ENCODE measurements at places on chromosomes 11 and 22. TPM values are rescaled to one million over a fixed set of nuclear protein-coding genes. Genes with fewer than 3 reads are reported as not detected.

GRCh38 chr11:108117746-108118371 is 3.5 kb upstream of the ACAT1 start:
- no peak for DNase-seq

The C11orf65 gene
- total RNA-seq = 3.6 TPM

DNA sequence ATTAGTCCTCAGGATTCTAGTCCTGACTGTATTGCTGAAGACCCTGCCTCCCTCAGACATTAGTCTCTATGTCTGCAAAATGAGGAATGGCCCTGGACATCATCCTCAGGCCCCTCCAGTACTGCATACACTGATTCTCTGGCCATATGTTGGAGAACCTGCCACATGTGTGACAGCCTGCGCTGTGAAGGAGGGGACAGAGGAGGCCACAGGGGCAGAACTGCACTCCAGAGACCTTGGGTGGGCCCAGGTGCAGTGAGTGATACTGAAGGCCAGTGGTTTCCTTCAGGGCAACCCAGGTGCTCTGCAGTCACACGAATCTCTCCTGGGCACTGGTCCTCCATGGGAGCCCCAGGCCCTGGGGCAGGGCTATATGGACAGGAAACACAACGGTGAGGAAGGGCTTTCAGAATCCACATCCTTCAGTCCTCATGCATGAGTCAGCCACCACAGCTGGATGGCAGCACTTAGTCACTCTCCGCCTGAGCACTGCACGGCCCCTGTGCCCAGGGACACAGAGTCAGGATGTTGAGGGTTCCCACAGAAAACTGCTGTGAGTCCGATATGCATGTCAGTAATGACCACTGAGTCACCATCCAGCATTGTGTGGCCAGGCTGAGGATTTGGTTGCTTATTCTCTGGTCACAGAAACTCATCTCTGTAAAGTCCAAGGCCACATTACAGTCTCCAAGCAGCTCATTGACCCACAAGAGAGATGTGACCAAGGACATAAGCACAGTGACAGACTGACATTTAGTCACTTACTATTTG is 39.7 kb downstream of the ME3 start:
- peak; percentile 79 for DNase-seq

The MYO18B gene
- 0.53 TPM for total RNA-seq

GRCh38 chr11:45772449-45772774 is 32.5 kb upstream of the SLC35C1 start:
- DNase-seq = no peak

DNA sequence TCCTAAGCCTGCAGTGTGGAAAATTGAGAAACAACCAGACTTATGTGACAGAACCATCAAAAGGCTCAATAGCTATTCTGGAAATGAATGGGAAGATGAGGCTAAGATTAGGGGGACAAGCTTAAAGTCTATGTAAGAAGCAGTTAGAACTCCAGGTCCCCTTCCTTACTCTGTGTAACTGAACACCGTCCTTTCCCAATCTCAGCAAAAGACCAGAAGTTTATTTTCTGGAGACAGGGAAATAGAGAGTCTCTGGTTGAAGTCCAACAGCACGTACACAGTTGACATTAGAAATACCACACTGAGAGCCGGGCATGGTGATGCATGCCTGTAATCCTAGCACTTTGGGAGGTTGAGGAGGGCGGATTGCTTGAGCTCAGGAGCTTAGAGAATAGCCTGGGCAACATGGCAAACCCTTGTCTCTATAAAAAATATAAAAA is 93.9 kb downstream of the CD44 start:
- DNase-seq = no peak

The INSC gene
- total RNA-seq = 0.64 TPM

DNA sequence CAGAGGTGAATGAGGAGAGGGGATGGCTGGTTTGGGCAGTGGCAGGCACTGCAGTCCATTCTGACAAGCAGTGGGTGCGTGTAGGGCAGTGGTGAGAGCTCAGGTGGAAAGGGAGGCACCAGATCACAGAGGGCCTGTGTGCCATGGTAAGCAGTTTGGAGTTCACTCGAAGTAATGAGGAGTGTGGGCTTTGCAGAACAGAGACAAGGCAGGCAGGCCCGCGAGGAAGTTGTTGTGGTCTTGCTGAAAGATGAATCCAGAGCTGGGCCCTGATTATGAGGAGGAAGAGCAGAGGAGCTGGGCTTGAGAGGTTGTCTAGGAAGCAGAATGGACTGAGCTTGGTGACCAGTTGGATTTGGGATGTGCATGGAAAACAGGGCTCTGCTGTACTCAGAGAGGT is 1.6 kb upstream of the DNAJB13 start:
- DNase-seq = no peak

The LDHAL6A gene
- total RNA-seq = not detected

- no peak for DNase-seq
Measured at GRCh38 chr11:6547177-6547576, 50.1 kb downstream of the DNHD1 start.

DNA sequence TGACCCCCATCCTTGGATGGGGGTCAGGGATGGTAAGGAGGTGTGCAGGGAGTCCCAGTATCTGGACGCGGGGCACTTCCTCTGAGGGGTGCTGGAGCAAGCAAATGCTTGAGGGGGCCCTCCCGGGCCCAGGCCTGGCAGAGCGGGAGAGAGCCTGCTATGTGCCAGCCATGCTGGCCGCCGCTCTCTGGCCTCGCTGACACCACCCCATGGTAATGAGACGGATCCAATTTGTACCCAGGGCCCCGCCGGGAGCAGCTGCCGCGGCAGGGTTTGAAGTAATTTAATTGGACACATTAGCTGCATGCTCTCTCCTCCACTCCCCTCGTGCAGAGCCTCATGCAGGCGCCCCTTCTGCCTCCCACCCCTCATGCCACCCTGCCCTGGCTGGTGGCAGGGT is 6.3 kb downstream of the SYT7 start:
- no peak for DNase-seq

DNA sequence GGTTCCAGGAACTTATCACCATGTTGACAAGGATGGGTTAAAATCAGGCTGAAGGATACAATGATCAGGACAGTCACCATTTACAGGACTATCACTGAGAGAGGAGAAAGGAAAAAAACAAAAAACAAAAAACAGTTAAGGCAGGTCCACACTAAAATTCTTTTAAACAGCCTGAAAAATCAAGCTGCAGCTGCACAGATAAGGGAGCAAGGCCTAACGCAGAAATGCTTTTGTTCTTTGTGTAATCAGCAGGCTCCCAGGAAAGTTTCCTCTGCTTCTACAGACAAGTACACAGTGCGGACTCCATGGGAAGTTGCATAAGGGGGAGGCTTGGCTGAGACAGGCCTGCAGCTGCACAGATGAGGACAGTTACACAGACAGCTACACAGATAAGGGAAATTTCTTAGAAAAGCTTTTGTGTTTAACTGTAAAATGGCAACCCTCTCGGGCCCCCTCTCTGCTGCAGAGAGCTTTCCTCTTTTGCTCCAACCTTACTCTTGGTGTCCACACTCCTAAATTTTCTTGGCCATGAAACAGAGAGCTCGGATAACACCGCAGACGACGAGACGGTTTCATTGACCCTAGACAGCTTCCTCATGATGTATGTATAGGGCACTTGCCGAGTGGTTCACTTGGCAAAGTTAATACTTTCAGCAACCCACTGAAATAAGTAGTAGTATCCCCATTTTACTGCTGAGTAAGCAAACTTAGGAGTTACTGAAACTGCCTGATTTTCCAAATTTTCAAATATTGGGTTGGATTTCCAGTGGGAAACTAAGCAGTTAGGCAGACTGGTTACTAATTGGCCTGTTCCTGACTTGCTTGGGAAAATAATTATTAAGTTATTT is 45.5 kb downstream of the PIWIL3 start:
- DNase-seq = no peak

- DNase-seq = no peak
Measured at GRCh38 chr11:45007011-45007410, 56.3 kb upstream of the TP53I11 start.

DNA sequence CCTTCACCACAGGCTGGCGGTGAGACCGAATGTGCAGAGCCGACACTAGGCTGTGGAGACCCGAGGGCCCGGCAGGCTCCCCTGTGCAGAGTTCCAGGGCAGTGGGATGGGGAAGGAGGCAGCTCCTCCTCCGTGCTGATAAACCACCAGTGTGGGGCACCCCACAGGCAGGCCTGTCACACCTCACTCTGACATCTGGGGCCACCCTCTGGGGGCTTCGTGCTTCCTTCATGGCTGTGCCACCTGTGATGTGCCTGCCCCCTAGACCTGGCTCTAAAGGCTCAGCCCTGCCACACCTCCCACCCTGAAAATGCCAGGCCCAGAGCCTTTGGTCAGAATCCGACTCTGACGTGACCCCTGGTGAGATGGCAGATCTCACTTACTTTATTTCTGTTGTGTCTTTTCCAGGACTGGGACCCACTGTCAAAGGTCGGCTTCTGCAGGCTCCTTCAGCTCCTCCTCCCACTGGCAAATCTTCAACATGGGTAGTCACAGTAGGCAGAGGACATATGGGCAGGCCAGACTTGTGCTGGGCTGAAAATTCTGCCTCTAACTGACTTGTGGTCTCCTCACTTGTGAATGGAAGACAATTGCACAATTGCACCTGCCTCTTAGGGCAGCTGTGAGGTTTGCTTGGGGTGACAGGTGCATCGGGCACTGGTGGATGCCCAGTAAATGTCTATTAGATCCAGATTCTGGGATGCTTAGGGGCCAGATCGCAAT is 46.2 kb upstream of the TSKU start:
- DNase-seq = no peak

The CALCA gene
- total RNA-seq = not detected

The OR8D1 gene
- total RNA-seq = not detected

The OR51E2 gene
- total RNA-seq = not detected

- DNase-seq = no peak
Measured at GRCh38 chr22:50602338-50602700, 1.7 kb downstream of the MAPK8IP2 start.

The SLC22A6 gene
- not detected for total RNA-seq

GRCh38 chr11:134338654-134339053 is 6.9 kb downstream of the GLB1L2 start:
- DNase-seq = no peak

The BLID gene
- total RNA-seq = not detected

DNA sequence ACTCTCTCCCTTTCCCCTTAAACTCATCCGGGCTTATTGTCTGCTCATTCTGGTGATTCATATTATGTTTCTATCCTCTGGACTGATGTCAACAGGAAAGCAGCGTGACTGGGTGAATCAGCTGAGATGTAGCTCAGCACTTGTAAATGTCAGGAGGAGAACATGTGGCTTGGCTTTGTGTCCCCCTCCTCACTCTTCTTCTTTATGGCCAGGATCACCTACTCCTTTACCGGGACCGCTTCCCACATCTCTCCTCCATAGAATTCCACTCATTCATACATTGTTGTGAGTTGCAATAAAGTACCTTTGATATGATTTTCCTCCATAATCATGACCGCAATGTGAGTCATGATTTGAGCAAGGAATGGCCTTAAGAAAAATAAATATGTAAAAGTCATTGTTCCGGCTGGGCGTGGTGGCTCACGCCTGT is 15.8 kb upstream of the SYN3 start:
- DNase-seq = no peak

The OR52B4 gene
- total RNA-seq = not detected

GRCh38 chr11:65932558-65932919 is 12.7 kb upstream of the TSGA10IP start:
- DNase-seq = no peak

Measured in activated CD4-positive, alpha-beta T cell treated with anti-CD3 and anti-CD28 coated beads for 36 hours (primary cell).